Myocyte (in vitro differentiated cells): ENCODE measurements at places on chromosomes 6 and 20. TPM values are rescaled to one million over a fixed set of nuclear protein-coding genes. Genes with fewer than 3 reads are reported as not detected.
A peak's percentile ranks its signal among the peaks of the same experiment; 100 is the strongest.

DNA sequence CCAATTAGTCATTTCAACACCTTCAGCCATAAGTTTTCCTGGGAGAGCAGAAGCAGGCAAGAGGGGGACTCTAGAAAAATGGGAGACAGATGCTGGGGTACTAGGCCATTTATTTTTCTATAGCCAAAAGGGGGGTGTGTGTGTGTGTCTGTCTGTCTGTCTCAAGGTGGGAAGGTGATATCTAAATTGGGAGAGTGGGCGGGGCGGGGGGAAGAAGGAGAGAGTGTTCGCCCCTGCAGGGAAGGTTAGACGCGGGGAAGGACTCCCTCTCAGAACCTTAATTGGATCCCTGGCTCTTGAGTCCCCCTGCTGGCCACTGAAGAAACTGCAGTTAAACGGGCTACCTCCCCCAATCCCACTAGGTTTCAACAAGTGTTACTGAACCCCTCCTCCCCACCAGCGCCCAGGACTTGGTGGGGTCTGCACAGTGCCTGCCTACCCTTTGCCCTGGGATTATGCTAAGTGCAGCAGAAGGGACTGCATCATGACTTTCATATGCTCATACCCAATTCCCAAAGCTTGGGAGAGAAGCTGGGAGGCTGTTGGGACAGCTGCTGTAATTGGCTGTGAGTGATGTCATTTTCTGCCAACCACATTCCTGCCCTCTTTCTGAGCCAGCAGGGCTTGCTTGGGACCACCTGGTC, 45.8 kb downstream of the FOXP4 start:
- DNase-seq = peak; percentile 75

DNA sequence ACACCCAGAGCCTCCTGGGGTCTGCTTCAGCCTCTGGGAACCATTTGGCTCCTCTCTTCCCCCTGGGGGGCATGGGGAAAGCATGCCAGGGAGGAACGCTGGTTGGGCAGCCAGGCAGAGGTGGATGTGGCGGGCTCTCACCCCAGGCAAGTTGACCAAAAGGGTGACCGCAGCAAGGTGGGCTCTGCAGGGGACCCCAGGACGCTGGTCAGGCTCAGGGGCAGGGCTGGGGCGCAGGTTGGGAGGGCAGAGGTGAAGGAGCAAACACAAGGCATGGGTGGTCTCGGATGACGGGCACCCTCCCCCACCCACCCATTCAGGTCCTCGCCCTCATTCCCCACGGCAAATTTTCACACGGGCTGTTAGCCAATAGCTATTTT, 30.2 kb upstream of the MRGBP start:
- DNase-seq = no peak

DNA sequence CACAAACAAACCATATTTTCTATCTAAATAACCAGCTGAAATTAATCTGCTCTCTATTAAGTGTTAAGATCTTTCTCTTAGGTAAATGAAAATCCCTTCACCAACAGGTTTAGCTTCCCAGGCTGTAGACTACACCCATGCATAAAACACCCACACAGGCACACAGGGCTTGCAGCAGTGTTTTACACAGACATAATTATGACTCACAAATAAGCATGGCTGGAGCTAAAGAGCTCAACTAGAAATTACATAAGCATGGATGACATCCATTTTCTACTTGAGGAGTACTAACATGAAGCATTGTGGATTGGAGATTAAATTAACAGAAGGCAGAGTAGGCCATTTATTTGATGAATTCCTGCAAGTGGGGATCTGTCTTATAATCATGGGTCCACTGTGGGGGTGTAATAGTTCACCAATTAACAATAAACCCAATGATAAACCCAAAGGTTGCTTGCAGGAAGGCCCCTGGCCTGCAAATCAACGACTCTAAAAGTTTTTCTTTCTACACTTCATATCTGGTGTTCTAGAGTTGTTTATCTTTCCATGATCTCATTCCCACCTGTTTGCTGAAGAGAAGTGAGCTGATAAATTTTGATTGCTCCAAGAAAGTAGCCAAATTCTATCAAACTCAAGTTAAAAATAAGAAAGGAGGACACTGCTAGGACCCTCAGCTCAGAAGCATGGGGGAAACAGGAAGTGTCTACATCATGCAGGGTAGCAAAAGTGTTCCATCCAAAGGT, 33.8 kb upstream of the E2F3 start:
- DNase-seq = no peak

GRCh38 chr20:38926934-38927616, 858 bp downstream of the FAM83D start:
- peak; percentile 5 for DNase-seq

DNA sequence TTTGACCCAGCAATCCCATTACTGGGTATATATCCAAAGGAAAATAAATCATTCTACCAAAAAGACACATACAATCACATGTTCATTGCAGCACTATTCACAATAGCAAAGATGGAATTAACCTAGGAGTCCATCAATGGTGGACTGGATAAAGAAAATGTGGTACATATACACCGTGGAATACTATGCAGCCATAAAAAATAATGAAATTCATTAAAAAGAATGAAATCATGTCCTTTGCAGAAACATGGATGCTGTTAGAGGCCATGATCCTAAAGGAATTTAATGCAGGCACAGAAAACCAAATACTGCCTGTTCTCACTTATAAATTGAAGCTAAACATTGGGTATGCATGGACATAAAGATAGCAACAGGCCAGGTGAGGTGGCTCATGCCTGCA, 61.9 kb upstream of the BMP6 start:
- DNase-seq = no peak

DNA sequence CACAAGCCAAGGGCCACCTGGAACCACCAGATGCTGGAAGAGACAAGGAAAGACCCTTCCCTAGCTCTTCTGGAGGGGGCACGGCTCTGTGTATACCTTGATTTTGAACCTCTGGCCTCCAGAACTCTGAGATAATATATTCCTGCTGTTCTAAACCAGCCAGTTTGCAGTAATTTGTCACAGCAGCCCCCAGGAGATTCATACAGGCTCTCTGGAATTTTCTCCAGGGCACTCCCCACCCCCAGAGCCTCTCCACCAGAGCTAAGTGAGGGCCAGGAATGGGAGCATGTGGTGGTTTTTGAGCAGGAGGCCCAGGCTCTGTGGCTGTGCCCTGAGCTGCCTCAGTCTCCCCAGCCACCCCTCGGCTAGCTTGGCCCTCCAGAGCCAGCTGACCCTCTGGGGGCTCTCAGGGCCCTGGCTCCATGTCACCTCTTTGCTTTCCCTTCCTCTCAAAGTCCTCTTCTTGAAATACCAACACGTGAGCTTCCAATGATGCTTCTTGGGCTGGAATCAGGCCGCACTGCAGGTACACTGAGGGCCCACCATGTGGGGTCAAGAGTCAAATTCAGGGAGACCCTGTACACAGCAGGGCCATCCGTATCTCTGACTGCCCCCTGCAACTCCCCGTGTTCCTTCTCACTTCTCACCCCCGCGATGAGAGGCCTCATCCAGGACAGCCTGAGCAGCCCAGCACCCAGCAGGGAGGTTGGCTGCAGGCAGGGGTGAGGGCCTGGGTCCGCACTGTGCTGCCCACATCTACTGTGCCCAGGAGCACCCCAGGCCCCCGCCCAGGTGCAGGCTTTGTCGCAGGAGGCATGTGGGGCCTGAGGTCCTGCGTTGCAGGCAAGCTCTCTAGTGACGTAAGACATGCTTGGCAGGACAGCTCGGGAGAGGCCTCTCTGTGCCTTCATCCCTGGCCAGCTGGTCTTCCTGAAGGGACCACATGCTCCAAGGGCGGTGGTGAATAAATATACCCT, 155.5 kb downstream of the ANKRD60 start:
- DNase-seq = no peak

GRCh38 chr6:125884634-125885371, 71.8 kb upstream of the HINT3 start:
- peak; percentile 34 for DNase-seq

DNA sequence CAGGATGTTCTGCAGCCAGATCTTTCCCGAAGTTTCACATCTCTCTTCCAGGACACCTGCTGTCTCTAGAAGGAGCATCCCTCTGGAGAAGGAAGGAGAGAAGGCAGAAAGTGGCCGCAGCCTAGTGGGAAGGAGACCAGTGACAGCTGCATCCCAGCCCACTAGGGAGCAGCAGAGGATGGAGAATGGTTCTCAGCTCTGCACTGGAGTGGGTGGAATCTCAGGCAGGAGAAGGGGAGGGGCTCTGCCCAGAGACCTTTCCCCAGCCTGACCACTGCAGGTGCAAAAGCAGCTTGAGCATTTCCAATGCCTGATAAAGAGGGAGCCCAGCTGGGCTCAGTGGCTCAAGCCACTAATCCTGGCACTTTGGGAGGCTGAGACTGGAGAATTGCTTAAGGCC, 32.3 kb downstream of the NCR2 start:
- DNase-seq = peak; percentile 57

DNA sequence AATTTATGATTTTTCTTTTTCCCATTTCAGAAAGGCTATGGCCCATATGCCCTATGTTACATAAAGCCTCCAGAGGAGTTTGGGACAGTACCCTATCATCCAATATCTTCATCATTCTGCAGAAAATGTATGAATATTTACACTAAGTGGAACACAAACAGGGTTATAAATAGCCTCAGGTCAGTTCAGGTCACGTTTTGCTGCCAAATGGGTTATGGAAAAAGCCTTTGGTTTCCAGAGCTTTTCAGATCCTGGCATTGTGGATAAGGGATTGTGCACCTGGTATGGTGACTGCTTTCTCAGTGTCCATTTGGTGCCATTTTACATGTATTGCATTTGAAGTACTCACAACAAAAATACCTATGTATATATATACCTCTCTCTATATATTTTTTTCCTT, 29.4 kb downstream of the UTRN start:
- DNase-seq = no peak

GRCh38 chr6:156794546-156795354, 17.6 kb downstream of the ARID1B start:
- no peak for DNase-seq

- DNase-seq = peak; percentile 21
These were observed 30.8 kb downstream of the PDE10A start for GRCh38 chr6:165632194-165632593.

GRCh38 chr6:79821859-79822258, 125.5 kb downstream of the ELOVL4 start:
- no peak for DNase-seq

- no peak for DNase-seq
These were observed 769.7 kb downstream of the PTPRT start for GRCh38 chr20:42419814-42420532.

DNA sequence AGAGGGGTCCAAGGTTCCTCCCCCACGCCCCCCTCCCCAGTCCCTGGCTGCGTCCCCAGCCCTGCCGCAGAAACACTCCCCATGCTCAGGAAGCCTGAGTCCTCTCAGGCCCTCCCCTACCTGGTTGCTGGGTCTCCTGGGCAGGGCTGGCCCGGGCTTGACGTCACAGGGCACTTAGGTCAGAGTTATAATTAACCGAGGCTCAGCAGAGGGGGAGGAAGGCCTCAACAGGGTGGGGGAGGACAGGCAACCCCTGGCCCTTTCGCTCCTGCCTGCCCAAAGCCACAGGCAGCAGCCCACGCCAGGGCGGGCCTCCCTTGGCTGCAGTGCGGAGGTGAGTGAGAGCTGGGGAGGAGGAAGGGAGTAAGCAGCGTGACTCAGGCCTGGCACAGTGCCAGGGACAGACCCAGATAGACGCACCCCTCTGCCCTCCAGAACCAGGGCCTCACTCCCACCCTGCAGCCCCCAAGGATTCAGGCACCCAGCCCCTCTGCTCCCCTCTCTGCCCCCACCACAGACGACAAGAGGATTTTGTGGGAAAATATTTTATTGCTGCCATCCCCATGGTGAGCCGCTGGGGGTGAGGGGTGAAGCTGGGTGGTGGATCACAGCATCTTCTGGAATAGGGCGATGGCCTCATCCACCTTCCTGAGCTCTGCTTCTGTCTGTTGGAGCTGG, at the start of gene VWA7:
TSS of gene VWA7 (minus strand) at position 340 of the 678 bp plus-strand sequence. CDS start 549 bp downstream, outside the sequence.
- peak; percentile 83 for DNase-seq

DNA sequence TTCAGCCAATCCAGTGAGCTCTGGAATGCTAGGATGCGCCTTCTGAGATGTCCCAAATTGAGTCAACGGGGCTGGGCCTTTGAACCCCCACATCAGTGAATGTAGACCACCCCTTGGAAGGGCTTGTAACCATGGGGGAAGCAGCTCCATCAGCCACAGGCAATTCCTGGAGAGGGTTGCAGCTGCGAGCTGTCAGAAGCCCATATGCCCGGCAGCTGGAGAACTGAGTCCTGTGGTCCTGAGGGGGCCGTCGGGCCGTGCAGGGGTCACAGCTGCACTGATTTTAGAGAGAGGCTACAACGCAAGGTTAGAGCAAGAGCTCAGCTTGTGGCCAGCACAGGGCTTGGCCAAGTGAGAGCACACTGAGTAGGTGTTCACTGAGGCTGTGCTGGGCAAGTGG, 121.3 kb downstream of the TOX2 start:
- DNase-seq = no peak

DNA sequence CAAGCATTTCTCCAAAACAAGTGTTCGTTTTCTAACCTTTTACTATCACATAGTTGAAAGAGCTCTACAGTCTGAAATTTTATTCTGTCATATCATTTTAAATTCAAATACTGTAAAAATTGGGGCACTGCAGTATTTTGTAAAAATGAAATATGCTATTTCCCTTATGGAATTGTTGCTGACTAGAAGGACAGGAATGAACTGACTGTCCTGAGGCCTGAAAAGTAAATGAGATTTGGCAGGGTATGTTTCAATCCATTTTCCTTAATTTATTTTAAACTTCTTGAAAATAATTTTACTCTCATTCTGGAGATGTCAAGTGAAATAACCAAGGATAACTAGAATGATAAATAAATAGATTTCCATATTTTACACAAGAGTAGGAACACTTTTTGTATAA, 11.9 kb upstream of the PNRC1 start:
- DNase-seq = no peak

GRCh38 chr20:48411245-48411644, 416.6 kb downstream of the PREX1 start:
- no peak for DNase-seq

DNA sequence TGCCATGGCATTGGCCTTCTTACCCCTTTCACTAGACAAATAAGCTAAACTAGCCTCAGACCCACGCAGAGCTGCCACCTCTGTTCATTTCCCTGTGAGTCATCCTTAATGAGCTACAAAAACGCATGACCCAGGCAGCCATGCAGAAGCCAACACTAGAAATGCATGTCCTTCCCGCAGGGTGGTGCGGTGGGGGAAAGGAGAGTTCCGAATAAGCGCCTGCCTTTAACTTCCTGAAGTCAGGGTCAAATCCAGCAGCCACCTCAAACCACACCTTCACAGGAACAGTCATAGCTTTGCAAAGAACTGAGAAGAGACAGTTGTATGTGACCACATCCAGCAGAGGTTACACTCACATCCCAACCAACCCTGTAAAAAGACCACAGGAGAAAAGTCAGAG, 40.4 kb downstream of the IRF4 start:
- DNase-seq = no peak

Gene SLC22A16
- not detected in 2 replicates for total RNA-seq

Gene CGA
- total RNA-seq = not detected in 2 replicates

Gene PRL
- total RNA-seq = not detected in 2 replicates

Gene ASIP
- not detected in 2 replicates for total RNA-seq

Gene TCF19
- 2.8 and 4.0 TPM in 2 replicates for total RNA-seq

Gene PRDM13
- not detected in 2 replicates for total RNA-seq

Gene PTCRA
- total RNA-seq = not detected in 2 replicates

Gene HLA-DRB5
- 0.13 TPM in 1 of 2 replicates, not detected in the other for total RNA-seq

Gene OXT
- total RNA-seq = not detected in 2 replicates
